ENCODE measurements at places on chromosomes 12 and 14.

DNA sequence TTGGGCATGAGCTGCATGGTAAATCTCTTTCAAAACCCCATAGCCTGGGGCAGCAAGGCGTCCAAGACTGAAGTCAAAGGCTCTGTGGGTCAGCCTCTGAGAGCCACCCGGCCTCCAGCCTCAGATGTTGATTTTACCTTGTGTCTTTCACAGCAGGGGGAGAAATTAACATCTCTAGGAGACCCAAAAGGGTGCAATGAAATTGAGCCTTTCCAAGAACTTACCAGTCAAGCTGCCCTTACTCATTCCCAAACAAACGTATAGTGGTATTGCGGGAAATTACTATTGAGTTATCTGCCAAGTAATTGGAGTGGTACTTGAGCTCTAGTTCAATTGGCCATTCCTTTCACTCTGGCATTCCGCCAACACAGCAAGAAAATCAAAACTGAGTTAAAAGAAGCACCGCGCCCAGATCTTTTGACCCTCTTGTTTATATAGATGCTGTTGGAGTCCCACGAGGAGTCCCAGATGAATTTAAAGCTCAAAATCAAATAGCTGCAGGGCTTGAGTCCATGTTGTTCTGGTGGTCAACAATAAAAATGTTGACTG is 380.7 kb upstream of the SYT1 start:
- no peak for DNase-seq

- DNase-seq = no peak
Observed at GRCh38 chr12:131830335-131830913, 2.2 kb downstream of the MMP17 start.

- DNase-seq = no peak
Observed at GRCh38 chr14:75361751-75362433, 65.9 kb upstream of the JDP2 start.

GRCh38 chr12:82757059-82757458 is 70.4 kb downstream of the TMTC2 start:
- no peak for DNase-seq

DNA sequence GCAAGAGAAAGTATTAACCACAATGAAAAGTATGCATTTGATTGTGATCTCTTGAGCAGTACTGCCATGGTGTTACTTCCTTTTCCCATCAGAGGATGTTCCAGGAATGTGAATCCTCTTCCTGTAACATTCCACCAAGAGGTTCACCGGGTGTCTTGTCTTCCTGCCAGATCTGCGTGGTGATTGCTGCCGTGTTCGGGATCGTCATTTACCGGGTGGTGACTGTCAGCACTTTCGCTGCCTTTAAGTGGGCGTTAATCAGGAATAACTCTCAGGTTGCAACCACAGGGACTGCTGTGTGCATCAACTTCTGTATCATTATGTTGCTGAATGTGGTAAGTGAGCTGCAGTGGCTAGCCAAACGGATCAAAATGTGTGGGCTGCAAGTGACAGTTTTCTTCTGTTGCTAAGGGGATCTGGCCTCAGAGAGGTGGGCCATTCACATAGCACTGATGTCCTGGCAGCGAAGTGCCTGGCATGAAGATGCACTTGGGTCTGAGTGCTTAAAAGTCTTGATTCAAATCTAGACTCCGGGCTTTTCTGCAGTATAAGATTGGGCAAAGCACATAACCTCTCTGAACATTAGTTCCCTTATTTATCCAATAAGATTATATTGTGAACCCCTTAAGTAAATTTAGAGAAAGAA is 123.4 kb downstream of the SLC5A8 start:
- DNase-seq = no peak

GRCh38 chr14:76117789-76118484 is 33.8 kb upstream of the GPATCH2L start:
- no peak for DNase-seq

- DNase-seq = no peak
Observed at GRCh38 chr12:85856966-85857365, 17.1 kb upstream of the NTS start.

DNA sequence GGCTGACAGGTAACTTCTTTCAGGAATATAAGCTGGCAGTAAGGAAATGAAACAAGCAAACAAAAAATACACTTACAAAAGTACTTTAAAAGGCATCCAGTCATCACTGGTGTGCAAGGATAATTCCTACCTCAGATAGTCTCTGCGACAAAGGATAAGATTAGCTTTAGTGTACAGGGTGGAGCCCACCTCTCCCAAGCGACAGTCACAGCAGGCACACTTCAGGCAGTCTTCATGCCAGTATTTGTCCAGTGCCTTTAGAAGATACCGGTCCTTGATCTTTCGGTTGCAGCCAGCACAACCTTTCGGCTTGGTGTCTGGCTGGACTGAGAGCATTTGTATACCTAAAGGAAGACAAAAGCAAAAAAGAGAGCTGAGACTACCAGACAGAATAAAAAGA is 5.4 kb downstream of the LMO3 start:
- no peak for DNase-seq

DNA sequence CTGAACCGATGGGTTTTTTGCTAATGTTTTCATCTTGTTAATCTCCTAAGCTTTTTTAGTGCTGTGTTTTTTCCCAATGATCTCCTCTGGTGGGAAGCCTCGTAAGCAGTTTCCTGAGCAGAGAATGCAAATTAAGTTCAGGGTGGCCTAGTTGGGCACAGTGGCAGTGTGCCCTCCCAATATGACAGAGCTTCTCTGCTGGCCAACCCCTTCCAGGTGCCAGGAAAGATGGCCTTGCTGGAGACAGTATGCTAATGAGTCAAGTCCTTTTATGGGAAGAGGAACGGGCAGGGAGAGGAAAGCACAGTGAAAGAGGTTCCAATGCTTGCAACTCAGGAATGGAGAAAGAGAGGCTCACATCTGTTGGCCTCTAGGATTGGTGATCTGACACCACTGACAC is 115.8 kb downstream of the GCH1 start:
- no peak for DNase-seq

GRCh38 chr12:28568118-28568517 is 377.9 kb downstream of the CCDC91 start:
- DNase-seq = no peak

- DNase-seq = no peak
Observed at GRCh38 chr12:120763250-120763649, 37.6 kb downstream of the ACADS start.

DNA sequence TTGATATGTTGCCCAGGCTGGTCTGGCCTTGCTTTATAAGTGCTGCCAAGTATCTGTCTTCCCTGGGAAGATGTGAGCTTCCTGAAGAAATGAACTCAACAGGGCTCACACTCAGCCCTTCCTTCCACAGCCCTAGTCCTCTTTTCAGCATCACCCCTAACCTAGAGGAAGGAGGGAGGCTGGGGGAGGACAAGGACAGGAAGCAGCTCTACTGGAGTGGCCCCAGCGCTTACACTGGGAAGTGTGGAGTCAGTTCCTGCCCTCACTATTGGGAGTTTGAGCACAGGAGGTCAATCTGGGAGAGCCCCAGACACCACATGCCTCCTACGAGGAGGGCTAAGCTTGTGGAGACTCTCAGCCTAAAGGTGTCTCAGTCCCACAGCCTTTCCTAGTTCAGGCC is 16.8 kb downstream of the GALNT6 start:
- no peak for DNase-seq

Measured in stimulated activated CD8-positive, alpha-beta memory T cell treated with anti-CD3 and anti-CD28 coated beads, Interleukin-2, amount 100 ng/mL, for 1 hour (primary cell).